ENCODE measurements at places on chromosomes 13 and 19.

- no peak for DNase-seq
Measured at GRCh38 chr19:30378701-30379100, 6.5 kb downstream of the ZNF536 start.

- no peak for DNase-seq
Measured at GRCh38 chr19:2765376-2765775, 17.7 kb downstream of the SGTA start.

- DNase-seq = no peak
Measured at GRCh38 chr13:98824376-98825160, 72.1 kb upstream of the SLC15A1 start.

DNA sequence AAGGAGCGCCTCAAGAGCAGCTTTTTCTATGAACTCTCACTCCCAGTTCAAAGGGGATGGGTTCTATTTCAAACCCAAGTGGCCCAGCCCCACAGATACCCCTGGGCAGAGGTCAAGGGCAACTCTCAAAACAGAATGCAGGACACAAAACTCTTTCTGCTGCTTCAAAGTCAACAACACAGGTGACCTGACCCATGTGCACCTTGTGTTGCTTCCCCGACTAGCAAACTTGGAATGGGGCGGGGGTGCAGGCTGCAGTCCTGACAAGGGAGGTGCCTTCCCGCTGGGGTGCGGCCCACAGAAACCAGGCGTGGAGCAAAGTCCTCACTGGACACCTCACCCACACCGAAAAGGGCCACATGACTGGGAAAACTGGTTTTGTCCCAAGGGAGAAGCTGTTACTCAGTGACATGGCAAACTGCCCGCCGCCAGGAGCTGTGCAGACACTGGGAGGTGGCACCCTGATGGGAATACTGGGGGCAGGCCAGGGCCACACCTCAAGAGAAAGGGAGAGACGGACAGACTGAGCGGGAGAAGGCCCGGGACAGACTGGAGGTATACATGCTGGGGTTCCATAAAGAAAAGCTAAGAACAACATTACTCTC, 17.4 kb downstream of the ZC3H4 start:
- no peak for DNase-seq

- DNase-seq = no peak
Measured at GRCh38 chr13:108917581-108917980, 288.2 kb downstream of the MYO16 start.

- no peak for DNase-seq
Measured at GRCh38 chr19:54196536-54196935, 4.1 kb upstream of the RPS9 start.

- DNase-seq = peak; percentile 34
Measured at GRCh38 chr19:55319785-55320184, 5.4 kb downstream of the TMEM150B start.

DNA sequence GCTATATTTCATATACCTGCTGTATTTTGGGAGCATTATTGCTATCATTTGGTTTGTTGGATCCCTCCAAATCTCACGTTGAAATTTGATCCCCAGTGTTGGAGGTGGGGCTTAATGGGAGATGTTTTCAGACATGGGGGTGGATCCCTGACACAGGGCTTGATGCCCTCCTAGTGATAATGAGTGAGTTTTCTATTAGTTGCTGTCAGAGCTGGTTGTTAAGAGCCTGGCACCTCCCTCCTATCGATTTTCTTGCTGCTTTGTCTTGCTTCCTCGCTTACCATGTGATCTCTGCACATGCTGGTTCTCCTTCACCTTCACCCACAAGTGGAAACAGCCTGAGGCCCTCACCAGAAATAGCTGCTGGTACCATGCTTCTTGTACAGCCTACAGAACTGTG, 259.9 kb upstream of the STARD13 start:
- no peak for DNase-seq

- DNase-seq = peak; percentile 72
Measured at GRCh38 chr19:48110350-48110966, at the start of gene PLA2G4C. Gene PLA2G4C, minus strand, starts transcription at chr19:48110817. Its CDS starts 4,288 bp downstream, at chr19:48106529.

GRCh38 chr19:32692727-32693061, 1.1 kb downstream of the NUDT19 start:
- no peak for DNase-seq

DNA sequence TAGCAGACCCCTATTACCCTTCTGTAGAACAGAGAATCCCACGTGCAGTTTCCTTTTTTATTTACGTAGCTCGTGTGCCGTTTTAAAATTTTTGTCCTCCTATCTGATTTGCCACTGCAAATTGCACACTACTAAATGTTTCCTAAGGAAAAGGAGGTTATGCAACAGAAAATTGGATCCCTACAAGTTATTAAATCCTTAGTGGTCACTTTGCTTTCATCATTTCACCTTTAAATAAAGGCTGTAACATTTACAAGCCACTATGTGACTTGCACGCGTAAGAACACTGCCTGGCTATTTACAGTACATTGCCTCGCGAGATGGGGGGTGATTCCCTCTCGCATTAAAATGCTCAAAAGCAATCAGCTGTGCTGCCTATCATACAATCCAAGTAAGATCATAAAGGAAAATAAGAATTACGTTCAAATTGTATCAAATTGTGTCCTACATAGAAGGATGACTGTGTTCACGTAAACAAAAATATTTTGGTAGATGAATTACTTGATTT, 525.6 kb downstream of the SUCLA2 start:
- no peak for DNase-seq

DNA sequence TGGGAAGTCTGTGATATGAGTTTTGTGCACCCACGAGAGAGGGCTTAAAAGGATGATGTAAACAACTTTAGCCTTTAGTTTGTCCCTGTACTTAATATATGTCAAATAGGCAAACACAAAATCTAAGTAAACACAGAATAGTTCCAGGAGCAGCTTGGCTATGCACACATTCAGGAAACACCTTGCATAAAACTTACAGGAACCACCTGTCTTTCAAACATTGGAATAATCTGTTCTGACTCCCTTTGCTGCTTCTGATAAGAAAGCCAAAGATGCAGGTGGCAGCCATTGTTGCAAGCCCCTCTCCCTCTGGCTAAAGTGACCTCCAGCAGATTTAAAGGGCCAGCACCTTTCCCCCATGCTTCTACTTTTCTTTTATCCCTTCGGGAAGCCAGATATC, 4.7 kb downstream of the EEF1AKMT1 start:
- no peak for DNase-seq

GRCh38 chr13:99357131-99357596, 50.0 kb upstream of the GPR183 start:
- DNase-seq = no peak

GRCh38 chr13:105969761-105970160, 565.7 kb downstream of the EFNB2 start:
- no peak for DNase-seq

- DNase-seq = no peak
Measured at GRCh38 chr13:85665286-85665685, 133.9 kb downstream of the SLITRK6 start.

GRCh38 chr13:40969169-40969901, 49.8 kb downstream of the ELF1 start:
- DNase-seq = no peak

GRCh38 chr13:112819816-112820215, 130.0 kb downstream of the ATP11A start:
- no peak for DNase-seq

DNA sequence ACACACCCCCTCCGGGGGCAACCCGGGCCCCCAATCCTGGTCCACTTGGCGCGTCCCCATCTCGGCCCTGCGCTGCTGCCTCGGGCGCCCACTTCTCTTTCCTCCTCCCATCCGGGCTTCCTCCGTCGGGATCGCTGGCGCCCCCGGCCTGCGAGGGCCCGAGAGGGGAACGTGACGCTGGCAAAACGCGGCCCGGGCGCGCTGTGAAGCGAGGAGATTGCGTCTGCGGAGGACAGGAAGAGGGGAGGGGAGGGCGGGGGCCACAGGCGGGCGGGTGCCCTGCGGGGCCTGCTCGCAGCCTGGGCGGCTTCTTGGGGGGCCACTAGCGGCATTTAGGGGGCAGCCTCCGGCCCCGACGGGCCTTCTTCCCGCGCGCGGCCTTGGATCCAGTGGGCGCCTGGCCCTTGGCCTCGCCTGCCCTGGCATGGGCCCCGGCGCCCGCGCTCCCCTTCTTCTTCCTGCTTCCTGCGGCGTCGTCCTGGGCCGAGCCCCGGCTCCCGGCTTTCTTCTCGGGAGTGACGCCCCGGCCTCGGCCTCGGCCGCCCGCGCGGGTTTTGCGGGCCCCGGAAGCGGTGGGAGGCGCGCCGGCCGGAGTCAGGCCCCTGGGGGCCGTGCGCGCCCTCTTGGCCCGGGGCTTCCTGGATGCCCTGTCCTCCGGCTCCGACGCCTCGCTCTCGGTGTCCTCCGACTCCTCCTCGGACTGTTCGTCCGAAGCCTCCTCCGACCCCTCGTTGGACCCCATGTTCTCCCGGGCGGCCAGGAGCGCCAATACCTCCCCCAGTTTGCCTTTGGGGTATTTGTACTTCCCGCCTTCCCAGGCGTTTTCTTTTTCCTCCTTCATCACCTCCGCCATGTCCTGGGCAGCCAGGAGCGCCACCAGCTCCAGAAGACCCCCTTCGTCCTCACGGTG, 2.2 kb downstream of the PNMA8B start:
- DNase-seq = no peak

- no peak for DNase-seq
Measured at GRCh38 chr13:50941146-50941545, 31.6 kb downstream of the RNASEH2B start.

GRCh38 chr13:53045189-53045588, 16.6 kb downstream of the OLFM4 start:
- DNase-seq = no peak

- peak; percentile 78 for DNase-seq
Measured at GRCh38 chr19:37691881-37692504, 27.6 kb downstream of the ZNF607 start.

GRCh38 chr13:101346161-101346560, 70.1 kb downstream of the NALCN start:
- no peak for DNase-seq

GRCh38 chr13:36431204-36432105, 840 bp upstream of the CCNA1 start:
- DNase-seq = no peak

- DNase-seq = no peak
Measured at GRCh38 chr13:94201022-94201421, 278.5 kb downstream of the DCT start.

DNA sequence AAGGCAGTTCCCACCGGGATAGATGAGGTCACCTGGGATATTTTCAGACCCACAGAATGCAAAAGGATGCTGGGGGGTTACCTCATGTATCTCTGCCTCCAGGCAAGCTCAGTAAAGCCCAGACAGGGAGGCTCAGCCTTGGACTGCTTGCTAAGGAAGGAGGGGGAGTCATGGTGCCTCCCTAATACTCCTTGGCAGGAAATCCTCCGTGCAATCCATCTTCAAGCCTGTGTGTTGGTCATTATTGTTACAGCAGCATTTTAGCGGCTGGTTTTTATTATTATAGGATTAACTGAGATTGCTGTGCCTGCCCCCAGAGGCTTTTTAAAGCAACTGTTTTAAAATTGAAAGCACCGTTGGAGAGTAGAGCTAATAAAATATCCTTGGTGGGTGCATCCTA, 188.5 kb upstream of the UBL3 start:
- DNase-seq = no peak

DNA sequence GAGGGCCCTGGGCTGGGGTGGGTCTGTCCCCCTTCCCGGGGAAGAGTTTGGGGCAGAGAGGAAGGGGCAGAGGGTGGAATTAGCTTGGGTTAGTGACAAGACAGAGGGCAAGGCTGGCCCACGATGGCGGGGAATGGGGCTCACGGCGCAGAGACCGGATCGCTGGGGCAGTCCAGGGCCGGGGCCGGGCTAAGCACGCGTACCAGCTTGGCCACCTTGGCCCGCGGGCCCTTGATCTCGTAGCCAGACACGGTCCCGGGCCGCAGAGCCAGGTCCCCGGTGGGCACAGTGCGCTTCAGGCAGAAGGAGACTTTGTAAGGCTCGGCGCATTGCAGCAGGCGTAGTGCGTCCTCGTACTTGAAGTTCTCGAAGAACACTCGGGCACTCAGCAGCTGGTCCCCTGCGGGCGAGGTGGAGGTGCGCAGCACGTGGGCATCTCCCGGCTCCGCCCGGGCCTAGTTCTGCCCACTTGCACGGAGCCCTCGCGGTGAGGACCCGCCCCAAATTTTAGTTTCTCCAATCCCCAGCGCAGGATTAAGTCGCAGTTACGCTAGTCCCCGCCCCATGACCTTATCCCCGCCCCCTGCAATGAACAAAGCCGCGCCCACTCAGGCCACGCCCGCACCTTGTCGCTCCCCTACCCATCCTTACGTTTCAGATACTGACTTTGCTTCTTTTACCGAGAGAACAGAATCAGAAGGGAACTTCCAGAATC, 8.6 kb upstream of the HIPK4 start:
- DNase-seq = no peak

- no peak for DNase-seq
Measured at GRCh38 chr19:5117421-5117820, 148.5 kb downstream of the KDM4B start.

- DNase-seq = no peak
Measured at GRCh38 chr13:44808185-44808584, 181.1 kb downstream of the NUFIP1 start.

DNA sequence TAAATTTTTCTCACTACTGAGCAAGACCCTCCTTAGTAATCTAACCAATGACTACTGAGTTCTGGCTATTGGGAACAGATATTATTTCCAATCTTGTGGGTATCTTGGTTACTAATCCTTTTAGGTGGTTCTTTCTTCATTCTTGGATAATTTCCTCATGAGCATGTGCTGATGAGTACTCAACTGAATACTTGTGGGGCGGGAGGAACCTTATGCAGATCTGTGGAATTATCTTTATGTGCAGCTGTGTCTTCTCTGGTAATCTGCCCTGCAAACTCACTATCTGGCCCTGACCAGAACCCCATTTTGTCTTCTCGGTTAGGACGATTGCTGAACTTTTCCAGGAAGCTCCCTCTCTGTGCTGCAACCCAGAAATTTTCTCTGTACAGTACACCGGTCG, 89.7 kb upstream of the TRPC4 start:
- no peak for DNase-seq

DNA sequence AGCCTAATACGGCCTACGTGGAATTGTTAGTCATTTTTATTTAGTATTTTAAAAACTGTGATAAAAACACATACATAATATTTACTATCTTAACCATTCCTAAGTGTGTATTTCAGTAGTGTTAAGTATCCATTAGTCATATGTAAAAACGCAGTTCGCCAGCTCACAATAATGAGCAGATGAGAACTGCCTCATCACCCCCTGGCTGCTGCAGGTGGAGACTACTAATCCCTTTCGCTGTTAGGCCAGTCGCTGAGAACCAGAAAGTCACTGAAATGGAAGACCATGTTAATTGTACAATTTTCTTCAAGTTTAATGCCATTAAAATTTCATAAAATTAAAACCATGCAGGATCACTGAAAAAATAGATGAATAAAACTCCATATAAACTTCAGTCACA, 1.6 kb downstream of the ESD start:
- no peak for DNase-seq

- DNase-seq = no peak
Measured at GRCh38 chr13:50370303-50370950, 355.2 kb downstream of the KCNRG start.
